ENCODE measurements at places on chromosomes 16 and 17.

DNA sequence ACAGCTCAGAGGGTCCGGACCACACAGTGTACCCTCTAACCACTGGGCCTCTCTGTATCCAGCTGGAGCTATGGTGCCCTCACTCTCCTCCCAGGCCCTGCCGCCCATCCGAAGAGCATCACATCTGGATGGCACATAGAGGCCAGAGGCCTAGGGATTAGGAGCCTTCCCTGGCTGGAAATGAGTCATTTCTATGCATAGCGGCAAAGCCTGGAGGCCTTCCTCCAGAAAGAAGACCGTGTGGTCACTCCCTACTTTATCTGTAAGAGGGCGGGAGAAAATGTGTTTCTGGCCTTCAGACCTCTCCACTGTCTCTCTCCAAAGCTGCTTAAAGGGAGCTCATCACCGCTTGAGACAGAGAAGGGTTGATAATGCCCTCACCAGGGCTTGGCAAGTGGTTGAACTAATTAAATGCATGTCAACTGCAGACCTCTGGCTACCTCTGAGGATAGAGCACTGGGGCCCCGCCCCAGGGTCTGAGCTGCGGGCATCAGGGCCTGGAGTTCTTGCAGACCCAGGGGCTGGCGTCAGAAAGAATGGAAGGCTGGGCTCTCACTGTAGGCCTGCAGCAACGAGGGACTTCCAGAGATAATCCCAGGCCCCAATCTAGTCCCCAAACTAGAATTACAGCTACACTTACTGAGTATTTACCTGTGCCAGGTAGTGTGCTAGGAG lies 122.2 kb downstream of the IRX5 start:
- DNase-seq = no peak

DNA sequence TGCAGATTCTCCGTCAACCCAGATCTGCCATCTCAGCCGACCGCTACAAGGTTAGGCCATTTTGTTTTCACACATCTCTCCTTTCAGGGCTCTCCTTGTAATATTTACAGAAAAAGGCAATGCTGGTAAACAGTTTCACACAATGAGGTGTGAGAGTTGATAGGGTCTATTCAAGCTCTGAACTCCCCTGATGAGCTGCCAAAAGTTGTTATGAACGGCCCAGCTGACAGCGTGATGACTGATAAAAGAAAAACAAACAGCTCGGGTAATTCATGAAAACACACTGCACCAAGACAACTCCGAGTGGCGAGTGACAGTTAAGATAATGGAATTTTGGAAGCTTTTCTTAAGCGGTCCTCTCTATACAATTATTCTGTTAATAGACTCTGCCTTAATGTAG lies 68.1 kb upstream of the IRX5 start:
- no peak for DNase-seq

- no peak for DNase-seq
These were observed 18.6 kb downstream of the ST6GALNAC2 start for GRCh38 chr17:76566988-76567431.

- no peak for DNase-seq
These were observed 98.6 kb downstream of the GNAO1 start for GRCh38 chr16:56289862-56290261.

DNA sequence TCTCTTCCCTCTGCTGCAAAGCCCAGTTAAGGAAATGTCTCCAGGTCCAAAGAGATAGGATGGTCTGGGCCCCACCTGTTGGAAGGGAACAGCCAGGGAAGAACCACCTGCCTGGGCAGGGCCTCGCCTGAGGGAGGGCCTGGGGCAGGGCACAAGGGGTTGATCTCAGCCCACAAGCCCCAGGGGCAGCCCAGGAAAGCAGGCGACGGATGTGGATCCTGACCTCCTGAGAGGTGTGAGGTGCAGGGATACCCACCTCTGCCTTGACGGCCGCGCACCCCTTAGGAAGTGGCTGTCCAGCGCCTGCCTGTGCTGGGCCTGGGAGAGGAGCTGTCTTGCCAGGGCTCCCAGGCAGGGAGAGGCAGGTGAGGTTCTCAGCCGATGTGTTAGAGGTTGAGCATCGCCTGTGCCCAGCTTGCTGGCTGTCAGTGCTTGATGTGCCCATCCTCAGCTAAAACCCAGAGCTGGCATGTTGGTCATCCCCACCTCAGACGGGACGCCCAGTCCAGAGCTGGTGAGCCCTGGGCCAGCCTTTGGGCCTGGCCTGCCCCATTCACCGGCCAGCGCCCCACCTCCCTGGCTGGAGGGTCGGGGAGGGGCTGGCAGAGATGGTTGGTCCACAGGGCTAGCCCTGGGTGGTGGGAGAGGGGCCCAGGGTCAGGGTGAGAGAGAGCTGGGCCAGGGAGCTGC lies 434 bp downstream of the CEMP1 start:
- no peak for DNase-seq

DNA sequence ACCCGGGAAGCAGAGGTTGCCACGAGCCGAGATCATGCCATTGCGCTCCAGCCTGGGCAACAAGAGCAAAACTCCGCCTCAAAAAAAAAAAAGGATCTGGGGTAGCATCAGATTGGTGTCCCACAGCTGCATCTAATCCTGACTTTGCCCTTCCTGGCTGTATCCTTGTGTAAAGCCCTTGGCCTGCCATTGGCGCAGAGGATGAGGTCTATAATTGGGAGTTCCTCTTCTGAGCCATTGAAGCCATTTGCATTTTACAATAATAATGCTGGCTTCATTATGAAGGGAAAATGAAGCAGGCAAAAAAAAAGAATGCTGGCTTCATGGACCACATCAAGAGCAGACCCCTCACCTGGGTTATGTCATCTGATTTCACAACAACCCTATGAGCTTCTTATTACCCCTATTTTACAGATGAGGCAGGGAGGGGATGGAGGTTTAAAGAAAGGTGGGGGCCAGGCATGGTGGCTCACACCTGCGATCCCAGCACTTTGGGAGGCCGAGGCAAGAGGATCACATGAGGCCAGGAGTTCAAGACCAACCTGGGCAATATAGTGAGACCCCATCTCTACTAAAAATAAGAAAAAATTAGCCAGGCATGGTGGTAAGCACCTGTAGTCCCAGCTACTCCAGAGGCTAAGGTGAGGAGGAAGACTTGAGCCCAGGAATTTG lies 1.2 kb upstream of the LITAFD start:
- no peak for DNase-seq

Measured in ecto neural progenitor cell (in vitro differentiated cells).